Renal cortical epithelial cell (primary cell): ENCODE measurements at places on chromosomes 1 and 21. TPM values are rescaled to one million over a fixed set of nuclear protein-coding genes. Genes with fewer than 3 reads are reported as not detected.

- DNase-seq, result peak; percentile 76
Measured at GRCh38 chr1:207004931-207005830, 27.4 kb downstream of the C1orf116 start.

DNA sequence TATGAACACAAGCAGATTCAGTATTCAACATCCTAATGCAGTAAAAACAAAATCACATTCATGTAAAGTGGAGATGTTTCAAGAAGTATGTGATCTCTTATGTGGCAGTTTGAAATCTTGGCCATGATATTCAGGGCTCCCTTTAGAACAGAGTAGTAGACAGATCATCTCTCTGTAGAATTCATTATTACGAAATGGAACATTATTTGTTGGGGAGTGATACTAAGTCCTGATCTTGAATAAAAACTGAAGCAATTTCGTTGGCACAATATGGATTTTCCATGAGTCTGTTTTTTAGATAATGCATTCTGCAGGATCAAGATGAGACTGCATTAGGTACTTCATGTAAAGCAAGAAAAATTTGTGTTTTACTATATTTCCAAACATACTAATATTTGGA is 264.4 kb upstream of the NRIP1 start:
- no peak for DNase-seq

- DNase-seq, result no peak
Measured at GRCh38 chr1:21451212-21451611, 11.3 kb downstream of the NBPF3 start.

DNA sequence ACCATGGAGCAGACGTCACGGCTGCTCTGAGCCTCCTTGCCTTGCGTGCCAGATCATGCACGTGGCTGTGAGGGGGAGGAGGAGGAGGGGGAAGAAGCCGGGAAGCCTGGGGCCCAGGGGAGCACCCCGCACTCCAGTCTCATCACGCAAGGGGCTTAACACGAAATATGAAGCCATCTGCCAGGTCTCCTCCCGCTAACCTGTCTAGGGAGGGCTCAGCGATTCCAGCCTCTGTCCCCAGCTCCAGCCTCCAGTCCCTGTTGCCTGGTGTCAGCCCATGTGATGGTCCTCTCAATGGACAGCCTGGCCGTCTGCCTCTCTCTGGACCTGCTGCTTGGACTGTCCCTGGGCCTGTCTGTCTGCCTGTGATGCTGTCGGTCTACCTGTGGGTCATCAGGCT is 22.5 kb upstream of the C1QA start:
- DNase-seq, result no peak

DNA sequence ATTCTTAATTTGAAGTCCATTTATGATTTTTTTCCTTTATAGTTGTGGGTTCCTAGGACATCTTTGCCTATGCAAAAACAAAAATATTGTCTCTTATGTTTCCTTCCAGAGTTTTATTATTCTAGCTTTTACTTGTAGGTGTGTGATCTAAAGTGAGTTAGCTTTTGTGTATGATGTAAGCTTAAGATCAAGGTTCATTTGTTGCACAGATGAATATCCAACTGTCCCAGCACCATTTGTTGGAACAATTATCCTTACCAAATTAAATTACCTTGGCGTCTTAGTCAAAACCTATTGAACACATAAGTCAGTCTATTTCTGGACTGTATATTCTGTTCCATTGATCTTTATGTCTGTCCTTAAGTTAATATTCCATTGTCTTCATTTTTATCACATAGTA is 337.6 kb downstream of the ZP4 start:
- DNase-seq, result no peak

Gene BACE2
- total RNA-seq, result 88.7 and 99.5 TPM in 2 replicates

Gene TNNT2
- total RNA-seq, result 0.25 and 0.69 TPM in 2 replicates
